T follicular helper cell (primary cell): ENCODE measurements at places on chromosomes 4 and X.

DNA sequence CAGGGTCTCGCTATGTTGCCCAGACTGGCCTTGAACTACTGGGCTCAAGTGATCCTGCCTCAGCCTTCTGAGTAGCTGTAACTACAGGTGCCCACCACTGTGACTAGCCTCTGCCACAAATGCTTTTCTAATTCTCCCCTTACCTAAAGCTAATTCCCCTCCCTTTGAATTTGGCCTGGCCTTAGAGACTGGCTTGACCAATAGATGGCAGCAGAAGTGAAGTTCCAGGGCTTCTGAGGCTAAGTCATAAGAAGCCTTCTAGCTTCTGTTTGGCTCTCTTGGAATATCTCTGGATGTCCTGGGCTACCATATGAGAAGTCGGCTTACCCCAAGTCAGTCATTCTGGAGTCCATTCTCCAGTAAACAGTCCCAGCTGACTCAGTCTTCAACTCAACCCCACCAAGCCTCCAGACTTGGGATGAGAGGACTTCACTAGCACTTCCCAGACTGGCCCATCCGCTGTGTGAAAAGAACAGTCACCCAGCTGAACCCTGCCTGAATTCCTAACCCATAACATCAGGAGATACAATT, 61.0 kb downstream of the HPRT1 start:
- DNase-seq, result no peak

DNA sequence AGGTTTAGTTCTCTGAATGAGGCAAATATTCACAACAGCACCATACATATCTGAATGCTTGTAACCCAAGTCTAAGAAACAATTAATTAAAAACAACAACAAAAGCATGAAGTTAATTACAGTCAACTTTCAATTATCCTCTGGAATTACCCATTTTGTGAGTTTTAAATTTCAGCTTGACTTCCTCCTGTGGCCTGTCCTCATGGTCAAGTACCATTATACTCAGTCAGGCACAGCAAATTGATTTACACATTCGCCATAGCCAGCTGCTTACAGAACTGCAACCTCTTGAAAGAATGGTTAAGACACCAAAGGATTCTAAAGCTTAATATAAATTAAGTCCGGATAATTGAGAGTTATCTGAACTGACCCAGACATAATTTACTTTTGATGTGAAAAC, 306.5 kb downstream of the CAMK2D start:
- no peak for DNase-seq

DNA sequence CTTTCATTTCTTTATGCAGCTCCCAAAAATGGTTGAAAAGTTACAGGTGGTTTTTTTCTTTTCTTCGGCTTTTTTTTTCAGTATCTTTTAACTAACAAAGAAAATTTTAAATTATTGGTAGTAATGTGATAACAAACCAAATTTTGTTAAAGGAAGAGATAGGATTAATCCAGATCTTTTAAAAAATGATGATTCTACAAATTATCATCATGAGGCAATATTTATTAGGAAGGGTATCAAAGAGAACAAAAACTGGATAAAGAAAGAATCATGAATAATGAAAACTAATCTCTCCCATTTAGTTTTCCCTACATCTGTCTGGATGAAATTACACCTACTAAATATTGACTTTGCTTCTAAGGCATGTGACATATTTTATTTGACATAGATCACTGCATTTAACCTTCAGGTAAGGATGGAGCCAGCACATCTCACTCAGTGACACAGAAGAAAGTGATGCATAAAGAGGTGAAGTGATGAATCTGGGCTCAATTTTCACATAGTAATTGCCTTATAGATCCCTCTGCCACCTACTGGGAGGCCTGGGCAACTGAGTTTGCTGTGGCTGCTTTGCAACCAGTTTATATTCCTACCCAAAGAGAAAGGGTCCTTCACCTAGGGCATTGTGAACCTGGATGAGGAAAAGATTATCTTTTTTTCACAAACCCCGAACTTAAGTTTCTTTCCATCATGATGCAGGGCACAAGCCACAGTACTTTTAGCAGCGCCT, 155.6 kb downstream of the HNRNPD start:
- no peak for DNase-seq

DNA sequence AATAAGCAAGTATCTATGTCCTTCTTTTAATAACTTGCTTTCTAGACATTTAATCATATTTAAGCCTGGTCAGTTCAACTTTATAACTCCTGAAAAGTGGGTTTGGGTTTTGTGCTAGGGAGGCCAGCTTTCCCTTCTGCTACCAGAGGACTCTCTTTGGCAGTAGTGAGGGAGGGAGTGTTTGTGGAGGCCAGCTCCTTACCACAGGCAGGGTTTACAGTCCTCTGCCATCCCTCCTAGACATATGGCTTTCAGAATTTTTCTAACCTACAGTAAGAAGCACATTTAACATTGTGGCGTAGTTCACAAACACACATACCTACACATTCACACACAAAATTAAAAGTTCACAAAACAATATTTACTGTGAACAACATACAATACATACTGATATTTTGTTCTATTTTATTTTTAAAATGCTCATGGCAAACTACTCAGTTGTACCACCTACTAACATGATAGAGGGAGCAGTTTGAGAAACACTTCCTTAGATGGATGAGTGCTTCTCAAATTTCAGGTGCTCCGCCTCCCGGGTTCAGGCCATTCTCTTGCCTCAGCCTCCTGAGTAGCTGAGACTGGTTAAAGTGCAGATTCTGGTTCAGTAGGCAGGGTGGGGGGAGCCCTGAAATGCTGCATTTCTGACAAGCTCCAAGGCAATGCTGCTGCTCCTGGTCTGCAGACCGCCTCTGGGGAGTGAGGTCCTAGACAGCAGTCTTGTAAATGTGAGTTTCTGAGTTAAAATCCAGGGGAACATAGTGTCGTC, 86.7 kb downstream of the PTTG2 start:
- DNase-seq, result no peak

GRCh38 chr4:173468314-173468713, 61.7 kb downstream of the HAND2 start:
- no peak for DNase-seq

DNA sequence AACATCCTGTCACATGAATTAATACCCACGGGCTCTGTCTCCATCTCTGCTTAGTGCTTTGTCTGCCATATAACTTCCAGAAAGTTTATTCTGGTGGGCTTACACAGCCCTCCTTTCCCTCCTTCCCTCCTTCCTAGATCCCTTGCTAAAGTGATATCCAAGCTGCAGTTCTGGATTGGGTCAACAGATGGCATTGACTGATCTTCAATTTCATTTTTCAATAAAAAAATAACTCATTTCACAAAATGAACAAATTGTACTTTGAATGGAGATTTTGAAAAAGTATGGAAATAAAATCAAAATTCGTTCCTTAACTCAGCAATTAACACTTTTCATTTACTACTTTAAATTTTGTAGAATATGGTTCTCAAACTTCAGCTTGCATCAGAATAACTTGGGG, 94.9 kb downstream of the NXF2 start:
- DNase-seq, result no peak

DNA sequence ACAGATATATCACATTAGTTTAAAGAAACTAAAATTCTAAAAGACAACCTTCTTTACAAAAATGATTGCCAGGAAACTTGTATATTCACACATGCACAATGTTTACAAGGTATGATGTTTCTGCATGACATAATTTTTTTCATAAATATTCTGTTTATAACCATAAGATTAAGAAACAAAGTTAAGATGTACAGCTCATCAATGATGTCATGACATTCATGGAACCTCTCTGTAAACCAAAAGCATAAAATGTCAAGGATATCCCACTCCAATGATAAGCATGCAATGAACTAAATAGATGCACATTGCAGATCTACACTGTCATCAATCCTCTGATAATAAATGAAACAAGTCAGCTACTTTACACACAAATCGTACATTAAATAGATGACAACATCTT, 136.0 kb downstream of the MAB21L2 start:
- DNase-seq, result no peak

- no peak for DNase-seq
Observed at GRCh38 chr4:93221771-93222170, 606.8 kb upstream of the ATOH1 start.

DNA sequence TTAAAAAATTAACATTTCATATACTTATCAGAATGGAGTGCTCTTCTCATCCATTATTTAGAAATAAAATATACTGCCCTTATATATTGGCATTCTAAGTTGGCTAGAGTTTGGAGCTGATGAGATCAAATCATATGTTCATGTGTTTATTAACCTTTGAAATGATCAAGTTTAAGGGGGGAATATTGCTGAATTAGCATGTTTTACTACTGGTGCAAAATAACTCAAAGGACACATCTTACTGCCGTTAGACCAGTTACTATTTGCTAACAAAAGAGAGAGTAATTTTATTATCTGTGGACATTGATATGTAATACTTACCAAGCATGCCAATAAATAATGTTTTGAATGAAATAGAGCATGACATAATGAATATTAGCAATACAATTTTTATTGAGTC, 901.0 kb downstream of the CCSER1 start:
- no peak for DNase-seq

DNA sequence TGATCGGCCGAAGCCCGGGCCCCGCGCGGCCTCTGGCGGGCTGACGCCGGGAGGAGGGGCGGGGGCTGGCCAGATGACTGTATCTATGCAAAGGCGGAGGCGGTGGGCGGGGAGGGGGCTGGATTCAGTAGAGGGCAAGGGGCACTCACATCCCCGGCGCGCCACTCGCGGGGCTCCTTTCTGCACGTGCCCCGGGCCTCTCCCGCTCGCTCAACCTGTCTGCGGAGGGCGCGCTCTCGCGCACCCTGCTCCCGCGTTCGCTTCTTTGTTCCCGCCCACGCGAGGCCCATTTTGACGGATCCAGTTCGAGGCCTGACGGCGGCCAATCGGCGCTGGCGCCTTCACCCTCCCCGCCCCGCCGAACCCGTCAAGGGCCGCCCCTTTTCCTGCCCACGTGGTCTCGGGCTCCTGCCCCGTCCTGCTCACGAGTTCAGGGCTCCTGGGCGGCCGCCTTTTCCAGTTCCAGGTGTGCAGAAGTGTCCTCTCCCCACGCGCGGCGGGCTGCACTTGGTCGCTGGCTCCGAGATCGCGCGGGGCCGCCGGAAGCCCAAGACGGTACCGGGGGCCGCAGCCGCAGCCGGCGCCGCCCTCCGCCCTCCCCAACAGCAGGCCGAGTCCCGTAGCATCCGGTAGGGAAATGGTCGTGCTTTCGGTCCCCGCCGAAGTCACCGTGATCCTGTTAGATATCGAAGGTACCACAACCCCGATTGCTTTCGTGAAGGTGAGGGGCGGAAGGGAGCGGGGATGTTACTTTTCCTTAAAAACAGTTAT, at the start of the genes ENOPH1 and HNRNPDL:
TSS of gene ENOPH1 (plus strand) at position 398 of the 771 bp plus-strand sequence. CDS start at position 638, 240 bp downstream.
TSS of gene HNRNPDL (minus strand) at position 270 of the 771 bp plus-strand sequence. CDS start 772 bp downstream, outside the sequence.
- peak; percentile 95 for DNase-seq

GRCh38 chr4:113509851-113510250, 251.7 kb downstream of the CAMK2D start:
- DNase-seq, result no peak

DNA sequence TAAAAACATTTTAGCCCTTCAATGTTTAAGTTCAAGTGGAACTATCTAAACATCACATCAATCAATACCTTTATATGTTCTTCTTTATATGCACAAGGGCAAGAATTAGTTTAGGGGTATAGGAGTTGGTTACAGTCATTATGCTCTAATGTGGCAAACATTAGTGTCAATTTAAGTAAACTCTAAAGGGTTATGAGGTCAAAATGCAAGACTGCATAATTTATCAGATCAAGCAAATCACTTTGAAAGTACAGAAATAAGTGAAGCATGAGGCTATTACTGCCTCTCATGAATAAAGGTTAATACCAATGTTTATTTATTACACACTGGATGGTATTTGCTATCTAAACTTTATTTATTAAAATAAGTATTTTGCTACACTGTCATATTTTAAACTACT, 59.7 kb downstream of the MAB21L2 start:
- no peak for DNase-seq

DNA sequence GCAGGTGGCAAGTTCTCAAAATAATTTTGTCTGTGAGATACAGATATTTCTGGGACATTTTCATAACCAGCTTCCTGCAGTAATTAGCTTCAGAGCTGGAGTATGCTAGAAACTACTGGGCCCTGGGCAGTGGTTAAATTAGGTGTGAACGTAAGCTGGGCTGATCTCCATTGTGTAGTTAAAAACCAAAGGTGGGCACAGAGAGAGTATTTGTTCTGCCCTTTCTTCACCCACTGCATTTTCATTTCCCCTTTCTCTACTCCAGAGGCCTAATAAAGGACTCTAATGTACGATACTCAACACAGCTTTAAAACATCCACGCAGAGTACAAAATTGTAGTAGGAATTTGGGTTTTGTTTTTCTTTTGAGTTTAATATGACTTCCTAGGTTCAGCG, 252.7 kb downstream of the SPRY1 start:
- no peak for DNase-seq

DNA sequence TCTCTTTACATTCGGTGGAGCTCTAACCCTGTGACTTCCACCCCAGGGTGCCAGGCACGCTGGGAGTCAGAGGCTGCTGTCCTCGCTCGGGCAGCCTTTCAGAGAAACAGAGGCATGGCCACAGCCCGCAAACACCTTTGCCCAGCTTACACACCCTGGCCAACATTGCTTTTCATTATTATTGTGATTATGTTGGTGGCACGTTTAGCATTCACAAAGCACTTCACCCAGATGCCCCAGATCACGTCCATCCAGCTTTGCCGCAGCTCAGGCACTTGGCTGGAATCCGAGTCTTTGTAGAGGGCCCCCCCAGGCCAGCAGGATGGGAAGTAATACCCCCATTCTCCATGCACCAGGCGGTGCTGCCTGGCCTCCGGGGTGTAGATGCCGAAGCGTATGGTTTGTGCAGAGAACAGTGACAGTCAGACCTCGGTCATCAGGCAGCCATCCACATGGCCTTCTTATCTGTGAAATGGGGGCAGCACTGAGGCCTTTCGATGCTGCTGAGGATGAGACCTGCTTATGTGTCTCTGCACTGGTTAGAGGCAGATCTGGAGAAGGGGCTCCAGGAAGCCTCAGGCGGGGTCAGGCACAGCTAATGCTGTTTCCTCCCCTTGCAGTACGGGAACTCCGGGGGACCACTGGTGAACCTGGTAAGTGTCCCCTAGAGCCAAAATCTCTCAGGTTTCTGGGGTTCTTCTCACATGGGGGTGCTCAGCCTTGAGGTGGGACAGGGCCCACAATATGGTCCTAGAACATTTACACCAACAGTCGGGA, 22.3 kb downstream of the HTRA3 start:
- no peak for DNase-seq

- DNase-seq, result no peak
Observed at GRCh38 chr4:85776579-85776978, 301.6 kb downstream of the ARHGAP24 start.

DNA sequence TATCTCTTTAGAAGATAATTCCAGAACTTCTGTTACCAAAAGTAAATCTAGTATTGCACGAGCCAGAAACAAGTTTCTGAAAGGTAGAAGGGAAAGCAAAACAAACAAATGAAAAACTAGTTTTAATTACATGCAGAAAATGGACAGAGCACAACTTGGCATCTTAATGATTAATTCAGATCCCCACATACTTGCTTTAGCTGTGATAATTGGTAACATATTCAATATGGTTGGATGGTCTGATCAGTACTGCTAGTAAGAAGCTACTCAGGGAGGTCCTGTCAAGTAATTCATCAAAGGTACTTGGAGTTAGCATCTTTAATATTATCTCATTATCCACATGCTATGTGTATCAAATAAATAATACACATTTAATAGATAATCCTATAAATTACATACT, 204.3 kb downstream of the TRAM1L1 start:
- no peak for DNase-seq
